ENCODE measurements at places on chromosomes 7 and 10. TPM values are rescaled to one million over a fixed set of nuclear protein-coding genes. Genes with fewer than 3 reads are reported as not detected.

- peak within 1 kb of the TSS; percentile 21 for H3K4me3 ChIP-seq
- H3K36me3 ChIP-seq, result no peaks in the 10 kb centered on the region
- DNase-seq, result no peak
- H3K4me1 ChIP-seq, result peaks cover 13% of the 10 kb centered on the region
- H3K27me3 ChIP-seq, result peaks cover 19% of the 10 kb centered on the region
Observed at GRCh38 chr10:43076876-43077420, at the start of gene RET. TSS of gene RET (plus strand) at chr10:43077069. CDS start at chr10:43077259, 190 bp downstream.

The TRIM8 gene
- 50.2 TPM for total RNA-seq

The NME8 gene
- total RNA-seq, result not detected

The CAMK2B gene
- not detected for total RNA-seq

DNA sequence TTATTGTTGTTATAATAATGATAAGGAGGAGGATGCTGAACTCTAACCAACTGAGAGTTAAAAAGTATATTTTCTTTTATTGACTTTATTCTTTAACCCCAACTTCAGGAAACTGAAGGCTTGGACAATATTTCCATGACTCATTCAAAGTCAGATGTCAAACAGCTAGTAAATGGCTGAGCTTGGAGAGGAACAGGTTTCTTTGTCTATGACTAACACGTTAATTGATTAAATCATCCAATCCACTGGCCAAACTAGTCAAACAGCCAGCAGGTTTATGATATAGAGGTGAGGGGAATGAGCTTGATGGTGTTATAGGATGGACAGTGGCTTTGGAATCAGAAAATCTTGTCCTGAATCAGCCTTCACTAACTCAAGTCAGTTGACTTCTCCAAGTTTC is 119.1 kb upstream of the WDR11 start:
- H3K27me3 ChIP-seq, result peaks cover 9% of the 10 kb centered on the region
- no peak for DNase-seq
- no peak overlapping the region for H3K4me3 ChIP-seq

The GPRIN2 gene
- total RNA-seq, result not detected

DNA sequence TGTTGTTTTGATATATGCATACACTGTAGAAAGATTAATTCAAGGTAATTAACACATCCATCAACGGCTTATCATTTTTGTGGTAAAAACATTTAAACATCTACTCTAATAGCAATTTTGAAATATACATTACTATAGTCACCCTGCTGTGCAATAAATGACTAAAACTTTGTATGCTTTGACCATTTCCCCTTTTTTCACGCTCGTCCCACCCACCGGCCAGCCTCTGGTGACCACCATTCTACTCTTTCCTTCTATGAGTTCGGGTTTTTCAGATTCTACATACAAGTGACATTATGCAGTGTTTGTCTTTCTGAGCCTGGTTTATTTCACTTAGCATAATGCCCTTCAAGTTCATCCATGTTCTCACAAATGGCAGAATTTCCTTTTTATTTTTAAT is 21.3 kb downstream of the CYCS start:
- no peaks in the 10 kb centered on the region for H3K4me1 ChIP-seq
- no peaks in the 10 kb centered on the region for H3K27me3 ChIP-seq
- DNase-seq, result no peak
- no peaks in the 10 kb centered on the region for H3K36me3 ChIP-seq

The AGR3 gene
- not detected for total RNA-seq

The LEP gene
- not detected for total RNA-seq

- no peak for DNase-seq
- no peak overlapping the region for H3K4me3 ChIP-seq
- no peaks in the 10 kb centered on the region for H3K4me1 ChIP-seq
- no peak overlapping the region for H3K27ac ChIP-seq
Observed at GRCh38 chr10:124173298-124173900, 80.0 kb upstream of the CHST15 start.

The TMEM140 gene
- total RNA-seq, result 17.4 TPM

The ECD gene
- total RNA-seq, result 42.0 TPM

The TMEM270 gene
- total RNA-seq, result not detected

DNA sequence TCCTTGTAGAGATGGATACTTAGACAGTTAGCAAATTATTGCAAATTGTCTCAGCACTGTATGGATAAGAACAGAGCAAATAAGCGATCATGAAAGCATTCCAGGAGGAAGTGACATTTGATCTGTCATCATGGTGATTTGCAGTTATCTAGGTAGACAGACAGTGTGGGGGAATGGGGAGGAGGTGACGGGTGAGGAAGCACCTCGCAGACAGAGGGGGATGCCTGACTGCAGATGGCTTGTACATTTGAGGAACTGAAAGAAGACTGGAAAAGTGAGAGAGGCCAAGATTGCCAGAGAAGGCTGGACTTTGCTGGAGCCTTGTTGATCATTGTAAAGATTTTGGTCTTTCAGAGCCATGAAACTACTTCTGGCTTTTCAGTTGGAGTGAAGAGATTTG is 318.2 kb upstream of the CELF2 start:
- no peak overlapping the region for H3K27ac ChIP-seq
- peaks cover 8% of the 10 kb centered on the region for H3K27me3 ChIP-seq
- no peaks in the 10 kb centered on the region for H3K36me3 ChIP-seq
- H3K4me1 ChIP-seq, result no peaks in the 10 kb centered on the region
- no peak for DNase-seq

DNA sequence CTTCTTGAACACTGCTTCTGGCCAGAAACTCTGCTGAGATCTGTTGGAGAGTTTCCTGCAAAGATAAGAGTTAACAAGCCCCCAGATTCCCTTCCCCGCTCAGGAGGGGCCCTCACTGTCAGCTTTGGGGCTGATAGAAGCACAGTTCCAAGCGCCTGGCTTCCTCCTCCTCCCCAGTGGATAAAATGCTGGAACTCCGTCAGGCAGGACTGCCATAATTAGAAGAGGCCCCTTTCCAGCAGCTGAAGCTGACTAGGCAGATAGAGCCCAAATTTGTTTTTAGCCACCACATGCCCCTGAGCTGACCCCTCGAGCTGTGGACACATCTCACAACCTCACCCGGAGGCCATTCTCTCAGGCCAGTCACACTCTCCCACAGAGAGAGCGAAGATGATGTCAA is 89.4 kb downstream of the TBXAS1 start:
- H3K4me1 ChIP-seq, result peaks cover 60% of the 10 kb centered on the region
- H3K27me3 ChIP-seq, result no peaks in the 10 kb centered on the region
- no peak for DNase-seq

DNA sequence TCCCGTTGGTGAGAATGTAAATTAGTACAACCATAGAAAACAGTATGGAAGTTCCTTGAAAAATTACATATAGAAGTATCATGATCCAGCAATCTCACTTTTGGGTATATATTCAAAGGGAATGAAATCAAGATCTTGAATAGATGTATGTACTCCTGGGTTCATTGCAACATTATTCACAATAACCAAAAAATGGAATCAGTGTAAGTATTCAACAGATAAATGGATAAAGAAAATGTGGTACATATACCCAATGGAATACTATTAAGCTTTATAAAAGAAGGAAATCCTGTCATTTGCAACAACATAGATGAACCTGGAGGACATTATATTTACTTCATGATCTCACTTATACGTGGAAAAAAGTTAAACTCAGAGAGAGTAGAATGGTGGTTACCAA is 86.8 kb downstream of the TRIM24 start:
- DNase-seq, result no peak
- peaks cover 20% of the 10 kb centered on the region for H3K4me1 ChIP-seq
- no peak overlapping the region for H3K27ac ChIP-seq
- H3K4me3 ChIP-seq, result no peak overlapping the region
- peaks cover 60% of the 10 kb centered on the region for H3K36me3 ChIP-seq

GRCh38 chr7:22351878-22352277 is 5.1 kb downstream of the RAPGEF5 start:
- DNase-seq, result no peak
- no peak overlapping the region for H3K4me3 ChIP-seq
- peaks cover 13% of the 10 kb centered on the region for H3K36me3 ChIP-seq

- H3K36me3 ChIP-seq, result no peaks in the 10 kb centered on the region
- DNase-seq, result no peak
- H3K27ac ChIP-seq, result no peak overlapping the region
- H3K4me3 ChIP-seq, result no peak overlapping the region
- H3K4me1 ChIP-seq, result no peaks in the 10 kb centered on the region
Observed at GRCh38 chr7:10521306-10521705, 452.4 kb upstream of the PHF14 start.

GRCh38 chr10:120039046-120039445 is 146.5 kb downstream of the SEC23IP start:
- no peak overlapping the region for H3K4me3 ChIP-seq
- H3K36me3 ChIP-seq, result no peaks in the 10 kb centered on the region
- peaks cover 36% of the 10 kb centered on the region for H3K27me3 ChIP-seq
- no peak for DNase-seq
- H3K27ac ChIP-seq, result no peak overlapping the region

The ACHE gene
- total RNA-seq, result 0.64 TPM

GRCh38 chr7:144391823-144392255 is 11.7 kb downstream of the NOBOX start:
- H3K4me3 ChIP-seq, result no peak overlapping the region
- DNase-seq, result no peak
- H3K27ac ChIP-seq, result no peak overlapping the region
- H3K4me1 ChIP-seq, result no peaks in the 10 kb centered on the region

DNA sequence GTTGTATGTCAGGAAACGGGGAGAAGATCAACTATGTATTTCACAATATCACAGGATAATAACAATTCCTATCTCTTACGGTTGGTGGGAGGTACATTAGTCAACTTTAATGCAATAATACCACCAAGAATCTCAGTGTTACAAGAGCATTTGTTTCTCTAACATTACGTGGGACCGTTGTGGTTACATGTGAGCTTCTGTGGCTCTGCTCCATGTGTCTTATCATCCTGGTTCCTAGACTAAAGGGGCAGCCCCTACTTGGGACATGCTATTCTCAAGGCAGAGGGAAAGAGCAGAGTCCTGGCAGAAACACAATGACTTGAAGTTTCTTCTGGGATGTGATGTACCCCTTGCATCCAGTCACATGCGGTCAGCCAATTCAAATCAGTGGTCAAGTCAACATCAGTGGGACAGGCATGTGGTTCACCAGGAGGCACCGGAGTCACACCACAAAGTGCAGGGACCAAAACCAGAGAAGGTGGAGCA is 2.5 kb upstream of the ZNF22 start:
- DNase-seq, result no peak
- H3K27ac ChIP-seq, result no peak overlapping the region
- H3K4me3 ChIP-seq, result no peak overlapping the region
- H3K36me3 ChIP-seq, result peaks cover 11% of the 10 kb centered on the region
- H3K4me1 ChIP-seq, result peaks cover 39% of the 10 kb centered on the region
- no peaks in the 10 kb centered on the region for H3K27me3 ChIP-seq

The SND1 gene
- 347 TPM for total RNA-seq

DNA sequence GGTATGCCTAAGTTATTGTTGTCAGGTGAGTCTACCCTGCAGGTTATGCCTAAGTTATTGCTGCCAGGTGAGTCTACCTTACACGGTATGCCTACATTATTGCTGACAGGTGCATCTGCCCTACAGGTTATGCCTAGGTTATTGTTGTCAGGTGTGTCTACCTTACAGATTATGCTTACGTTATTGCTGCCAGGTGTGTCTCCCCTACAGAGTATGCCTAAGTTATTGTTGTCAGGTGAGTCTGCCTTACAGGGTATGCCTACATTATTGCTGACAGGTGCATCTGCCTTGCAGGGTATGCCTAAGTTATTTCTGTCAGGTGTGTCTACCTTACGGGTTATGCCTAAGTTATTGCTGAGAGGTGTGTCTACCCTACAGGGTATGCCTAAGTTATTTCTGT is 64.2 kb downstream of the AKR1C4 start:
- no peak overlapping the region for H3K4me3 ChIP-seq
- H3K27ac ChIP-seq, result peak overlapping the region; percentile 32
- H3K4me1 ChIP-seq, result no peaks in the 10 kb centered on the region
- H3K27me3 ChIP-seq, result no peaks in the 10 kb centered on the region
- DNase-seq, result no peak

DNA sequence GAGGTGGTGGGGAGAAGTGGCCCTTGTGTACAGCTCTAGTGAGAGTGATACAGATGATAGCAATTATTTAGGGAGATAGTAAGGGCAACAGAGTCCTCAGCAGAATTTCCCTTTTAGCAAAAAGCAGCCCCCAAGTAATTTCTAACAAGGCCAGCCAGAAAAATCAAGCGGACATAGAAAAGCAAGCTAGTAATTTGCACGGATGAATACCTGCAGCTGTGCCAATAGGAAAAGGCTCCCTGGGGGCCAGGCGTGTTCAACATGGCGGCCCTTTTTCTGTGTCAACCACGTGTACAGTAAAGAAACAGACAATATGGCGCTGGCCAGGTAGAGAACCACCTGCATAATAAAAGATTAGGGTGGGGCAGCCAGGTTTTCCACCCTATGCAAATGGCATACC is 7.4 kb downstream of the MCM10 start:
- no peak overlapping the region for H3K4me3 ChIP-seq
- no peak for DNase-seq
- no peaks in the 10 kb centered on the region for H3K4me1 ChIP-seq
- peaks cover 10% of the 10 kb centered on the region for H3K36me3 ChIP-seq
- H3K27ac ChIP-seq, result no peak overlapping the region
- H3K27me3 ChIP-seq, result no peaks in the 10 kb centered on the region

- H3K4me3 ChIP-seq, result peak overlapping the region; percentile 79
- H3K27me3 ChIP-seq, result no peaks in the 10 kb centered on the region
- peak; percentile 73 for DNase-seq
- peak overlapping the region; percentile 78 for H3K27ac ChIP-seq
Observed at GRCh38 chr10:72083790-72084459, 4.4 kb downstream of the SPOCK2 start.

DNA sequence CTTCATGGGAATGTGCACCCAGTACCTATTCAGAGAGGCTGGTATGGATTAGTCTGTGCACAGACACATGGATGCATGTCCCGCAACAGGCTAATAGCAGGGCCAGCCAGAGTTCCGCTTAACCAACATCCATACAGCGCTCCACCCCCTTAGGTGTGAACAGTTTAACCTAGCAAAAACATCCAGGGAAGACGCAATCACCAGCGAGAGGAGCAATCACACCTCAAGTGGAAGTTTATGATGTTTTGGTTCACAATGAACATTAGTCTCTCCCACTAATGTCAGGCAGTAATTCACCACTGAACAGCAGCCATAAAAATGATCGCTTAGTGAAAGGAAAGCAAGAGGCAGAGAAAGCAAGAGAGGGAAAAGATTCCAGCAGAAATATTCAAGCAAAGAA is 91.1 kb downstream of the PLXNA4 start:
- H3K4me3 ChIP-seq, result peak overlapping the region; percentile 38
- no peaks in the 10 kb centered on the region for H3K27me3 ChIP-seq

DNA sequence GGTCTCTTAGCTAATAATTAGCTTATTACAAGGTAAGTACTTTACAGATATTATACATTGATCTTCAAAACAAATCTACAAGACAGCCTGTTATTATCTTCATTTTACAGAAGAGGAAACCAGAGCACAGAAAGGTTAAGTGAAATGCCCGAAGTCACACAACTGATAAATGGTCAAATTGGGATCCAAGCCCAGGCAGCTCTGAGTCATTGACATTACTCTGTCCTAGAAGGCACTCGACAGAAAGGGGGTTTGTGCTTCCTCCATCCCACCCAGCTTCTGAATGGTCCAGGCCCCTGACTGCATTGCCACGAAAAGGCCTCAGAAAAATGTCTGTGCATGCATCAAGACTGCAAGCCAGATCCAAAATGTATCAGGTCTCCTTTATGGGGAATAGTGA is 81.3 kb upstream of the ZNF438 start:
- H3K27ac ChIP-seq, result no peak overlapping the region
- no peaks in the 10 kb centered on the region for H3K36me3 ChIP-seq
- no peak overlapping the region for H3K4me3 ChIP-seq
- H3K4me1 ChIP-seq, result no peaks in the 10 kb centered on the region
- H3K27me3 ChIP-seq, result no peaks in the 10 kb centered on the region
- DNase-seq, result no peak

All from natural killer cell treated with Interleukin-12 subunit alpha and Interleukin-12 subunit beta and Interleukin-15 and Interleukin-18, amount 100 ng/mL, for 72 hours (primary cell).